ENCODE measurements at places on chromosomes 16 and 17.

GRCh38 chr16:53482123-53482522 lies 20.9 kb downstream of the AKTIP start:
- H3K4me1 ChIP-seq = no peaks in the 10 kb centered on the region
- H3K4me3 ChIP-seq = no peak overlapping the region
- H3K27me3 ChIP-seq = no peaks in the 10 kb centered on the region
- H3K27ac ChIP-seq = no peak overlapping the region

DNA sequence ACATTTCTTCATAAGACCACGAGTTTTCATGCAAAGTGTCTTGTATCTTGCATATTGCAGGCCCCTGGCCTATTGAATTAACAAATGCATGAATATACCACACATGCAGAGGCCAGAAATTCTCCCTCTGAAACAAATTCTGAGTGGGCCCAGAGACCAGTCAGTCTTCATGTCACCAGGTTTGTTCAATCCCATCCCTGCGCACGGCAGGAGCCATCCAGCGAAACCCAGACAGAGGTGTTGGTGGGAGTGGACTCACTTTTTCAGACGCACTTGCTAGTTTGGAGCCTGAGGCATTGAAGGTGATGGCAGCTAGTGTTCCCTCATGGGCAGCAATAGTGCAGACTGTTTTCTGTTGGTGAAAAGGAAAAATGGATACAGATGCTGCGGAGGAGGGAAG lies 21.9 kb downstream of the WIPI1 start:
- H3K4me3 ChIP-seq = no peak overlapping the region
- no peak overlapping the region for H3K27ac ChIP-seq
- peaks cover 17% of the 10 kb centered on the region for H3K36me3 ChIP-seq
- no peaks in the 10 kb centered on the region for H3K27me3 ChIP-seq
- DNase-seq = no peak
- peaks cover 5% of the 10 kb centered on the region for H3K4me1 ChIP-seq

DNA sequence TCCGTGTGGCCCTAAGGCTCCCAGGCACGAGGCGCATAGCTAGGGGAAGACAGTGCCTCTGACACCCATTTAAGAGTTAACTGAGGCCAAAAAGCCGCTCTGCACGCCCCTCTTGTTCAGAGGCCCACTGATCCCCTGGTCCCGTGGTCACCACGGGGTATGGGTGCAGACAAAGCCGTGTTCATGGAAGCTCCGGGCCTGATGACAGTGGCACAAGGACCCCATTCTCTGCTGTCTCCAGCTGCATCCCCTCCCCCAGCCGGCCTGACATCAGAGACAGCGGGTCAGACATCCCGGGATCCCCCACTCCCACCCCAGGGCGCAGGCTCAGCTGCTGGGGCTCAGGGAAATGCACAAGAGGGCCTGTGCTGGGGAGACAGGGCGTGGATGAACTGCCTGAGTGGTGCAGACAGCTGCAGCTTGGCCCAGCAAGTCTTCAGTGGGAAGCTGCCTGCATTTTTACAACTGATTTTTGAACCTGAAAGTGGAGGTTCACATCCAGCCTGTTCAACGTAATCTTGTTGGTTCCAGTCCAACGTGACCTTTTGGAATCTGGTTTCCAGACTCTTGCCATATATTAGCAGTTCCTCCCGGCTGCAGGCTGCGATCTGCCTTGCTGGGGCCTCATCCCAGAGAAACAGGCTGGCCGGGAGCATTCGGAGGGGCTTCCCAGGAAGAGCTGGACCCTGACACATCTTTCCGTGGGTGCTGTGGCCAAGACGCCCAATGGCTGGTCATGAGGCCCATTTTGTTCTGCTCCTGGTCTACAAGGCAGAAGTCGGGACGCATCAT lies 9.7 kb upstream of the BAHCC1 start:
- H3K4me1 ChIP-seq = peaks cover 16% of the 10 kb centered on the region
- H3K4me3 ChIP-seq = no peak overlapping the region
- no peaks in the 10 kb centered on the region for H3K27me3 ChIP-seq
- no peak for DNase-seq

GRCh38 chr17:53749178-53749577 lies 73.5 kb upstream of the KIF2B start:
- H3K27ac ChIP-seq = no peak overlapping the region
- H3K27me3 ChIP-seq = no peaks in the 10 kb centered on the region
- H3K4me3 ChIP-seq = no peak overlapping the region
- H3K4me1 ChIP-seq = no peaks in the 10 kb centered on the region

DNA sequence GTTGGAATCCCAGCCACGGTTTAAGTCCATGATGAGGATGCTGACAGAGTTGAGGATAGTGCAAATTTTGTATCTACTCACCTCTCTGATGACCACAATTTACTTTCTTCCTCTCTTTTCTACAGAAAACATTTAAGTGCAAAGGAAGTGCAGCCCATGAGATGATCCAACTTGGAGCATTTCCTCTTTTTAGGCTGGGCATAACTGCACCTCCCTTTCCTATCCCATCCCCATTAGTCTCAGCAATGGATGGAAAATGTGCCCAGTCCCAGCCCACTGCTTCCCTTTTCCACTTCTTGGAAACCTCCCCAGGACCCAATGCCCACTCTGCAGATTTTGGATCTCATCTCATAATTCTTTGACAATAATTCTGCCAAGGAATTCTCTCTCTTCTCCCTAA lies 16.6 kb upstream of the CCL8 start:
- no peaks in the 10 kb centered on the region for H3K27me3 ChIP-seq
- H3K27ac ChIP-seq = no peak overlapping the region
- no peak overlapping the region for H3K4me3 ChIP-seq
- H3K36me3 ChIP-seq = no peaks in the 10 kb centered on the region
- no peaks in the 10 kb centered on the region for H3K4me1 ChIP-seq
